ENCODE measurements at places on chromosomes 13 and 19.

DNA sequence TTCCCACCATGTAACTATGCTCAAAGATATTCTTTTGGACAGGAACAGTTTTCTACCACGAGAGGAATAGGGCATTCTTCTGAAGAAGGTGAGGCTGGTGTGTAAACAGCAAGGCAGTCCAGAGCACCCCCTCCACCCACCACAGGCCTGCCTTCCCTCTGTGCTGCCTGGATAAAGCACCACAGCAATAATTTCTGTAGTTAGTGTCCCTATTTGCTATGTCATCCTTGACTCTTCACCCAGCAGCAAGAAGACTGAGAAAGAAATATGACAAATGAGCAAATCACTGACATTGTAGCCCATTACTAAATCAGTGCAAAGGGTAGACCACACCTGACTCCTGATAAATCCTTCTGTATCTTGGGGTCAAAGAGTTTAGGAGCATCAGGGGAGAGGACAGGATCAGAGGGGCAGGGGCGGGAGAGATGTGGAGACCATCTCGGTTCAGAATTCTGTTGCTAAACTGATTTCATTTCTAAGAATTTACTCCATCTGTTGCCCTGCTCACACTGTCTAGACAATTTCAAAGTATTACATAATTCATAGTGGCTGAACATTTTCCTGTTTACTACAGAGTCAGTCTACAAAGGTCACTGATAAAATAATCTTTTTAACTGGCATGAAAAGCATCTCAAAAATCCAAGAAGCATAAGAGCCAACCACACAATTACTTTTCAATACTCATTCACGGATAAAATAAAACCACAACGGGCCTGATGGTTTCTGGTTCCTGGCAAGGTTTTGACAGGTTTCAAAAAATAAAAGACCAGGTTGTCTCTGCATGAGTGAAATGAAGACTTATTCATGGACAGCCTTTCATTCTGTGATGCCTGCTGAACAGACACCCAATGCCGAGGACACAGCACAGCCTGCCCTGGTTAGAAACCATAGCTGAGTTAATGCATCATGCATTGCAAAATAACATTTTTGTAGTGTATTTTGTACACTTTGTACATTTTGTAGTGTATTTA, 88.4 kb upstream of the IRS2 start:
- DNase-seq = no peak

- peak; percentile 61 for DNase-seq
Observed at GRCh38 chr19:664913-665443, 2.0 kb upstream of the RNF126 start.

DNA sequence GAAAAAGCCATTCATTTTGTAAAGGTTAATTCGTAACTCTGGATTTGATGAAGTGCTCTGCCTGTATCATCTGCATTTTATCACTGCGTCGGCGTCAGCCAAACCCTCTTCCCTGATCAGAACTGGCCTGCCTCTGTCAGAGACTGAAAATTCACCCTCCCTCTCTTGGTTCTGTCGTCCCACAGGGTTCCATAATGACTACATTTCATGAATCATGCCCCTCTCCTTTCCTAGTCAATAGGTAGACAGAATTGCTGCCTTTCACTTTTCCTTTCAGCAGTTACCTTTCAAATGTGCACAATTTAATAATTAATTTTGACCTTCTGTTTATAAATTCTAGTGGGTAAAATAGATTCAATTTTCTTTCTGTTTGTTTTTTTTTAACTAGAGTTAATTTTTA, 423.4 kb downstream of the RFC3 start:
- no peak for DNase-seq

DNA sequence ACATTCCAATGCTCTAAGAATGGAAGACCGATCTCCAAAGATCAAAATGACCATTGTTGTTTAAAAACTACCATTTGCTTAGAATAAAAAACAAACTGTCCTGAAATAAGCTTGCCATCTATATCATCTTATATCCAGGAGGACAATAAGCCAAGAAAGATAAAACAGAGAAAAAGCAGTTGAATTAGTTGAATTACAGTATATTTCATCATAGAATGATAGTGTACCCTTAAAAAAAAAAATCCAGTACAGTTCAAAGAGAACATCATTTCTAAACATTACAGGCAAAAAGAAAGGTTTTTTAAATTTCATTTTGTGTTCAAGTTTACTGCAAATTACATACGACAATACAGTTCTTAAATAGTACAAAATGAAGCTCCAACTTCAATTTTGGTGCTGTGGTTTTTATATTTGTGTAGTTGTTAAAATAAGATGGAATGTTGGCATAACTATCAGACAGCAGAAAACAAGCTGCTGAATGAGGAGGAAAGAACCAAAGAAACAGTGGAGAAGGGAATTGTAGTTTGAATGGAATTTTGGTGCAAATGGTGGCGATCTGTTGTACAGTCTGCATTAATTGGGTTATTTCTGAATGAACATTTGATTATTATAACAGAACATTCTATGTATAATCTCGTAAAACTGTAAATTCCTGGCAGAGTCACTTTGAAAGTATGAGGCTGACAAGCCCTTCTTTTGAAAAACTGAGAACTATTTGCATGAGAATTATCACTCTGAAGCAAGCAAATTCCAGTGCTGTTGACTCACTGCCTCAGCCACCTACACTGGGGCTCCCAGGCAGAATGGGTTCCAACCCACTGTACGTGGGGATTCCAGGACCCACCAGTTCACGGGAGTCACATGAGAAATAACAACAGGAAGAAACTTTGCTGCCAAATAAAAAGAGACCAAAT, 37.7 kb downstream of the LHFPL6 start:
- DNase-seq = no peak

DNA sequence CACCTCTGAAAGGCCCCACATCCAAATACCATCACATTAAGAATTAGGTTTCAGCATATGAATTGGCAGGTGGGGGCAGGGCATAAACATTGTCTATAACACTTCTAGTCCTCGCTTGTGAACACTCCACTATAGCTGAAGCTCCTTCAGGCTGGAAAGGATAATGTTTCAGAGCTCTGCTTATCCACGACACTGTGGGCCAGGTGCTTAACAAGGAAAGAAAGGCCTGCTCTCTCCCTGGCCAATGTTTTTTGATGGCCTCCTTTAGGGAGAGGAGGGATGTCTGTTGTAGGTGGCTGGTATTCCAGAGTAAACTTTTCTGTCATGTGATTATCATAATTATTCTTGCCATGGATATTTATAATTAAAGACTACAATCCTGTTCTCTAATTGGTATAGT, 86.4 kb downstream of the CCNA1 start:
- no peak for DNase-seq

GRCh38 chr13:104314926-104315535, 1248.8 kb upstream of the SLC10A2 start:
- DNase-seq = no peak

DNA sequence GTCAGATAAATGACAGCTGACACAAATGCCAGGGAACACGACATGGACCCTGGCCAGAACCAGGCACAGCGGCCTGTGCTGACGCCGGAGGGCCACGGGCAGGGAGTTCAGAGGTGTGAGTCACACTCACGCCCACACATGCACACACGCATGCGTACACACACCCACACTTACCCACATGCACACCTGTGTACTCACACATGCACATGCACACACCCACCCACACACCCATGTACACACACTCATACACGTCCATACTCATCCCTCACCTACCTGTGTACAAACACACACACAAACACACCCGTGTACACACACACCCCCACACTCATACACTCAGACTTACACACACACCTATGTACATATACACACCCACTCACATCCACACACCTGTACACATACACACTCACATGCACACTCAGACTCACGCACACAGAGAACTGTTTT, 40.4 kb downstream of the MLLT1 start:
- no peak for DNase-seq

DNA sequence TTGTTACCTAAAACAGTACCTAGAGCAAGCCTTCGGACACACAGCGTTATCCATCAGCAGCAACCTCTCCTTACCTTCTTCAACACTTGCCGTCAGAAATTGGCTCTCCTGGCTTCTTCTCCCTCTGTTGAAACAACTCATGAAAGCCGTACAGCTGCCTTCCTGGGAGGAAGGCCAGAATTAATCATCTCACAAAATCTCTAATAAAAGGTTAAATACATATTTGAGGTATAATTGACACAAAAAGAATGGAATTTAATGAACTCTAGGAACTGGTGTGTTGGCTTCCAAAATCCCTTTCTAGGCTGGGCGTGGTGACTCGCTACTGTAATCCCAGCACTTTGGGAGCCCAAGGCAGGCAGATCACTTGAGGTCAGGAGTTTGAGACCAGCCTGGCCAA, 37.3 kb upstream of the GTF2F2 start:
- no peak for DNase-seq

DNA sequence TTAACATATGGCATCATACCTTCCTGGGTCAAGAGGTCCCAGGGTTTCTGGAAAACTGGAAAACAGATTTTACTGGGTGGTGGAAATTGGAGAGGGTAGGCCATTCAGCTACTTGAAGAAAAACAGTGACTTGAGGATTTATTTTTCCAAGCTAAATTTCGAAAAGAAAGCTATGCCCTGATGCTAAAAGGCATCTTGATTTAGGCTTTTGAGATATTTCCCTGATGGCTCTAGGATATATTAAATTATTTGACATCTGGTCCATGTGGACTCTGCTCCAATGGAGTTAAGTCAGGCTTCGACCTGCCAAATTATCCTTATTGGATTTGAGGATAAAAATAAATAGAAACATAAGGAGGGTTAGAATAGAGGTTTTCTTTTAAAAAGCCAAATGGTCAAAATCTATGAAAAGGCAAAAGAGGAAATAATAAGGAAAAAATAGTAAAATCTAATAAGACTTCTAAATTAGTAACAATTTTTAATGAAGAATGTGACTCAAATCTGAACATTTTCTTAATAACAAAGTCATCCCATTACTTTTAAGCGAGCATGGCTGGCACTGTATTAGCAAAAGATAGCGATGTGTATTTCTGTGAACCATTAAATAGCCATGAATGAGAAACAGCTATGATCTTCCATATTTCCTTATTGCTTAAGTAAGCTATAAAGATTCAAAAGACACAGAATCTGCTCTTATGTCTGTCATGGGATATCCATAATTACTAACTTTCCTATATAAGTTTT, 190.0 kb upstream of the MIR17HG start:
- DNase-seq = no peak

DNA sequence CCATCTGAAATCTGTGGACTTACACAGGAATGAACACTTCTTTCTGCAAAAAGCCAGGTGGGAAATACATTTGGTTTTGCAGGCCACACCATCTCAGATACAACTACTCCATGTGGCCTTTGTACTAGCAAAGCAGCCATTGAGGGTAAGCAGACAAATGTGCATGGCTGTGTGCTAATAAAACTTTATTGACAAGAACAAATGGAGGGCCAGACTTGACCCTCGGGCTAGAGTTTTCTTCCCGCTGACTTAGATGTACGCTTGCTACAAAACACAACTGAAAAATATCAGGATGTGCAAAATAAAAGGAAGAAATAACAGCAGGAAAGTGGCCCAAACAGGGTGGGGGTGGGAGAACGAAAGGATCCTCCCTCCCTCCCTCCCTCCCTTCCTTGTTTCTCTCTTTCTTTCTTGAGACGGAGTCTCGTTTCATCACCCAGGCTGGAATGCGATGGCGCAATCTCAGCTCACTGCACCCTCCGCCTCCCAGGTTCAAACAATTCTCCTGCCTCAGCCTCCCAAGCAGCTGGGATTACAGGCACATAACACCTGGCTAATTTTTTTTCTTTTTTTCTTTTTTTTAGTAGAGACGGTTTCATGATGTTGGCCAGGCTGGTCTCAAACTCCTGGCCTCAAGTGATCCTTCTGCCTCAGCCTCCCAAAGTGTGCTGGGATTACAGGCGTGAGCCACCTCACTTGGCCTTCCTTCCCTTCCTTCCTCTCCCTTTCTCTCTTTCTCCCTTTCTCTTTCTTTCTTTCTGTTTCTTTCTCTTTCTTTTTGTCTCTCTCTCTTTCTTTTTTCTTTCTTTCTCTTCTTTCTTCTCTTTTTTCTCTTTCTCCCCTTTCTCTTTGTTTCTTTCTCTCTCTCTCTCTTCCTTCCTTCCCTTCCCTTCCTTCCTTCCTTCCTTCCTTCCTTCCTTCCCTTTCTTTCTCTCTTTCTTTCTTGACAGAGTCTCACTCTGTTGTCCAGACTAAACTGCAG, 29.3 kb downstream of the CCL25 start:
- DNase-seq = no peak

DNA sequence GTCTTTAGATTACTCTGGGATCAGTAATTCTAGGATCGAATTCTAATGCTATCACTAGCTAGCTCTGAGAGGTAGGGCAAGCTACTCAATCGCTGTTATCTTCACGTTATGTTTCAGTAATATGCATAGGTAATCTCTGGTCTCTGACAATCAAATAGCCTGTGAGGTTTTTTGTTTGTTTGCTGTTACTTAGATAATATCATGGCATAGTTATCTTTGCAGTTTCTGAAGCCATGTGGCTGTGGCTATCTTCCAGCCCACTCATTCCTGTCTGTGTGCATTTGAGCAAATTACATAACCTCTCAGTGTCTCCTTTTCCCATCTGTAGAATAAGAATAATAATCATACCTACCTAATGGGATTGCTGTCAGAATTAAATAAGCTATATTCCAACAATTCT, 330.2 kb downstream of the PCDH9 start:
- no peak for DNase-seq

GRCh38 chr19:4108767-4109625, 14.9 kb downstream of the MAP2K2 start:
- DNase-seq = peak; percentile 62

GRCh38 chr13:86710013-86710412, 910.8 kb upstream of the SLITRK6 start:
- DNase-seq = no peak

DNA sequence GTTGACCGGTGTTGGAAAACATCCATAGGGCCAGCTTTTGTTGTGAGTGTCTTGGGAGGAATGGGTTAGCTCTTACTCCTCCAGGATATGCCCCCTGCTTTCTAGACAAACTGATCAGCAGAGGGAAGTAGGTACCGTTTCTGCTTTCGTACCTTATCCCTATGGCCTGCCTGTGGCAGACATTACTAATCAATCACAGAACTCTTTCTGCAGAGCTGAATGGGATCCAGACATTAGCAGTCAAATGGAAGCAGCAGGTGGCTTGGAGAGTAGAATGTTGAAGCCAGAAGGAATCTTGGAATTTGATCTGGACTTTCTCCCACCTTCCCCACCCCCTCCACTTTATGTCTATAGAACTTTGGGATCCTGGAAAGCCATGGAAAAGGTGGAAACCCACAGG, 17.1 kb downstream of the NWD1 start:
- DNase-seq = no peak

DNA sequence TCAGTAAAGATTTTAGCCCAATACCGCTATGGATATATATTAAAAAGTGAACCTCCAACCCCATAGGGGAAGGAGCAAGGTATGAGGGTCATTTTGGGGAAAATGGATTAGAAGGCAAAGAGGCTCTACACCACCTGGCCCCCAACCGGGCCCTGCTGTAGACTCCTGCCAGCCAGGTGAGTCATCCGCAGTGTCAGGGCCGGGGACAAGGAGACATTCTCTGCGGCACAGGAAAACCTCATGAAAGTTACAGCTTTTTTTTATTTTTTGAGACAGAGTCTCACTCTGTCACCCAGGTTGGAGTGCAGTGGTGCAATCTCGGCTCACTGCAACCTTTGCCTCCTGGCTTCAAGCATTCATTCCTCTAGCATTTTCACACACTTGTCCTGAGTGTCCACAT, 32.0 kb downstream of the ZFR2 start:
- DNase-seq = no peak

- no peak for DNase-seq
Observed at GRCh38 chr19:19597809-19598306, 20.6 kb downstream of the PBX4 start.

GRCh38 chr19:23996549-23996948, 81.9 kb downstream of the ZNF726 start:
- no peak for DNase-seq

Data from activated CD8-positive, alpha-beta memory T cell treated with anti-CD3 and anti-CD28 coated beads for 1 hour (primary cell).